IMR-90 (cell line): ENCODE measurements at places on chromosomes 3 and 15.

DNA sequence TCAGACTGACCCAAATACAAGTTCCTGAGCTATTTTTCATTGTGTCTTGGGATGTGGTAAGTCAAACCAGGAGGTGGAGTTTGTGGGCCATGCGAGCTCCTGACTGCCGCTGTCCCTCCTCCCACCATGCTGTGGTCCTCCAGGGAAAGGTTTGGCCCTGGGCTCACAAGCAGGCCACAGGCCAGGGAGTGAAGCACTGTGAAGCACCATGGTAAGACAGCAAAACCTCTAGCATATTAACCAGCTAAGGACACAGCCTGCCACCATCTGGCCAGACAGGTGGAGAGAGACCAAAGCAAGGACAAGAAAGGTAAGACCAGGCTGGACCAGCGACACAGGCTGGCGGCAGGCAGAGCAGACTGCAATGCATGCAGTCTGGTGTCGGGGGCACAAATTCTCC, 15.3 kb downstream of the RAB43 start:
- DNase-seq, result no peak

DNA sequence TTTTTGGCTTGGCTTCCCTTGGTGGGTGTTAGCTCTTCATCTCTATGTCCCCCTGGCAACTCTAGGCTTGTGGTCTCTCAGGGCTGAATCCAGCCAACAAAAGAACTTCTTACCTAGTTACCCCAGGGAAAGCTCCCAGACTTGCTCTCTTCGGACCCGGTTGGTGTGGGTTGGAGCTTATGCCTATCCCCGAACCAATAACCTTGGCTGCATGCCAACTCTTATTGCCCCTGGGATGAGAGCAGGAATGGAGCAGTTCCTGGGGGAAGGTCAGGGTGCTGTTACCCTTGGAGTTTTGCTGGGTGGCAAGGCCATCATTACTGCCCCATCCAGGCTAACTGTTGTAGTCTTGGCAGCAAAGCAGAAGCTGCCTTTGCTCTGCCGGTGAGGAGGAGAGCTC, 147.8 kb downstream of the CACNA1D start:
- no peak for DNase-seq

- no peak for DNase-seq
Observed at GRCh38 chr15:27670486-27671209, 428.5 kb downstream of the OCA2 start.

DNA sequence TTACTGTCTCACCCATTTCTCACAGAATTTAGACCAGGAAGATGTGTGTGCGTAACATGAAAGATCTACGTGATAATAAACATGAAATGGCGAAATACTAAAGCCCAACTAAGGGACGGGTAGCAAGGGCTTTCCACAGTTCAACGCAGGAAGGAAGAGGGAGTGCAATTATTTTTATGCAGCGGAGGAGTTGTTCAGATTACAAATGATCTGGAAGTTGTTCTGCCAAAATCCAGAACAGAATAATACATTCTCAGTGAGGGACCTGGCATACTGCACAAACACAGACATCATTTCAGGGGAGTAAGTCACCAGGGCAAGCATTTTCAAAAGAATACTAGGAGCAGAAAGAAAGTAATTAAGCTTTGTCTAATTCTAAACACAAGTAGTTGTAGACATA, 133.6 kb upstream of the RAP2B start:
- DNase-seq, result peak; percentile 48

DNA sequence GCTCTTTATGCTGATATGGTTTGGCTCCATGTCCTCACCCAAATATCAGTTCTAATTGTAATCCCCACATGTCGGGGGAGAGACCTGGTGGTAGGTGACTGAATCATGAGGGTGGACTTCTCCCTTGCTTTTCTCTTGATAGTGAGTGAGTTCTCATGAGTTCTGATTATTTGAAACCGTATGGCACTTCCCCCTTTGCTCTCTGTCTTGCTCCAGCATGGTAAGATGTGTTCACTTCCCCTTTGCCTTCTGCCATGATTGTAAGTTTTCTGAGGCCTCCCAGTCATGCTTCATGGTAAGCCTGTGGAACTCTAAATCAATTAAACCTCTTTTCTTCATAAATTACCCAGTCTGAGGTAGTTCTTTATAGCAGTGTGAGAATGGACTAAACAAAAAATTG, 107.6 kb downstream of the IMPG2 start:
- no peak for DNase-seq

DNA sequence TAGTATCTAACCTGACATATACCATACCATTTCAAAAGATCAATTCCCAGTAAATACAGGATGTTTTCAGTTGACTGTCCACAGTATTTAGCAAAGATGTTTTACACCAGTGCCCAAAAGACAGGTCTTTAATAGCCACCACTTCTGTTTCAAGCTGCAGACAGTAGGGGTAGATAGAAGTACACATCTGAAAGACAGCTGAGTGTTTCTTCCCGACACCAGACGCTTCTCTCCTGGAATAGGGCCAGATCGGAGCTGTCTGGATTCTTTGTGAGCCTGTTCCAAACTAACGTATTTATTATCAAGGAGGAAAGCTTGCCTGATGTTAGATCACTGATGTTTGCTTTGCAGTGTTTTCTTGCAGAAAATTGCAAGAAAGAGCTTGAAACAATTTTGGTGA, 136.1 kb upstream of the RBMS3 start:
- DNase-seq, result peak; percentile 65

- DNase-seq, result peak; percentile 69
Observed at GRCh38 chr3:150227839-150228238, 180.3 kb upstream of the TSC22D2 start.

DNA sequence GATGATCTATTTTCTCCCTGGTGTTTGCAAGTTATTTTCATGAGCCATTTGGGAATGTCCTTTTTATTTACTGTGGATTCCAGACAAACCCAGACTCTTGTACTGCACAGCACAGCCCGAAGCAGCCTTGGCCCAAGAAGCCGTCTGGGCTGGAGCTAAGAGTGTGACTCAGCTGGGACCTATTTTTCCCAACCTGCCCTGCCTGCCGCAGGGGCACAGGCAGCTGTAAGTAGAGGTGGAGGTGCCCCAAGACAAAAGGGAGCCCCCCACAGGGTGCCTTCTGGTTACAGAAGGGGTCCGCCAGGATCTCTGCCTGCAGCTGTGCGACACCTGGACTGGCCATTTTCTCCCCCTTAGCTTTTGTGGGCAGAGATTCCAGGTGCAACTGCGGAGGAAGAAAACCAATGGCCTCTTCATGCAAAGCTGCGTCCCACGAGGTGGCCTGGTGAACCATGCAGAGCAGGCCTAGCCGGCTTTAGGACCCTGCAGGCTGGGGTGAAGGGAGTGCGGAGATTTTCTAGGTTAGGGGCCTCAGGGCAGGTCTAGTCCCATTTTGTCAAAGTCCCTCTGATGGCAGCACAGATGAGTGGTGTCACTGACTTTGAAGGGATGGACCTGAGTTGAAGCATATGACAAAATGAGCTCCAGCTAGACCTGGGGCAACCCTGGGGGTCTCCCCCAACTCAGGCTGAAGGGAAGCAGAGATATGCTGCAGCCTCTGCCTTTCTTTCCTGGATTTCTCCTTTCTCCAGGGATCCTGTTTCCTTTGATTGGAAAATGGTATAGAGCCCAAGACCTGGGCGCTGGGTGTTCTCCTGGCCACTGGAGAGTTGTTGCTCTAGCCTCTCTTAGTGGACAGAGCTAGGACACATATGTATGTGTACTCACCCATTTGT, 131.2 kb downstream of the KLF13 start:
- DNase-seq, result peak; percentile 44

GRCh38 chr3:6860149-6860953, 564 bp upstream of the GRM7 start:
- no peak for DNase-seq

GRCh38 chr3:119631516-119631915, 28.9 kb downstream of the POPDC2 start:
- peak; percentile 17 for DNase-seq

GRCh38 chr15:51193526-51193925, 98.8 kb upstream of the TNFAIP8L3 start:
- no peak for DNase-seq

DNA sequence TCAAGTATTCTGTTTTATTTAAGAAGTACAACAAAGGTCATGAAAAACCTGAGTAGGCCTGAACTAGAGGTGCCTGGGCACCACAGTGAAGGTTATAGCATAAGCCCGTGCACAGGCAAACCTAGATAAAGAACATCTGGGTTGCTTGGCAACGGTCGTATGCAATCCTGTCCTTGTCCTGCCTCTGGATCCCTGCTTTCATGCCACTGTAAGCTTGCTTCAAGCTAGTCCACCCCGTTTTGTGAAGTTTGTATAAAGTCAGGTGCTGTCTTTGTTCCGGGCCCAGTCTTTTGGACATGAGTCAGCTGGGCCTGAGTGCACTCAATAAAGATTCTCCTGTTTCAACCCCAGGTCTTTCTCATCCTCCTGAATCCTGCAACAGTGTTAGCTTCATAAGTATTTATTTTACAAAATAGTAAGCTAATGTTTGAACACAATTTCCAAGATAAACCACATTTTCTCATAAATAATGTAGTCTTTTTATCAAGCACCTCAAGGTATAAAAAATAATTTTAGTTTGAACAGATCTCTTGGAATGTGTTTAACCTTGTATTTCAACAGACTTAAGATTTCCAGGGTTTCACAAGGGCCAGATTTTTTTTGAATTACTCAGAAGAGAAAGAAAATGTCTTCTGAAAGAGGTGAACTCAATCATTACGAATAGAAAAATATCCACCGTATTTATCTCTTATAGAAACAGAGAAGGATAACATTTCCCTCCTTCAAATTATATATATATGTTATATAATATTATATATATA, 14.3 kb upstream of the SLC9C1 start:
- peak; percentile 81 for DNase-seq

DNA sequence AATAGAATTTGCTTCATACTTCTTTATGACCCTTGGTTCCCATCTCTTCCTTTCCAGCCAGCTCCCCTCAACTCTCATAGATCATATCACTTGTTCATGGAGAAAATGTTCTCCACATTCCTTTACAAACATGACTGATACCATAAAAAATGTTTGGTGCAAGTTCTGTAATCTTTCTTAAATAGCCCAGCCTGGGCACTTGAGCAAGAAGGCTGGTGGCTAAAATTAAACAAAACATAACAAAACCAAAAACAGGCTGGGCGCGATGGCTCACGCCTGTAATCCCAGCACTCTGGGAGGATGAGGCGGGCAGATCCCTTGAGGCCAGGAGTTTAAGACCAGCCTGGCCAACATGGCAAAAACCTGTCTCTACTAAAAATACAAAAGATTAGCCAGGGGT, 8.9 kb upstream of the POLR2M start:
- DNase-seq, result peak; percentile 19

- DNase-seq, result no peak
Observed at GRCh38 chr3:167750272-167750971, 14.9 kb downstream of the SERPINI1 start.

DNA sequence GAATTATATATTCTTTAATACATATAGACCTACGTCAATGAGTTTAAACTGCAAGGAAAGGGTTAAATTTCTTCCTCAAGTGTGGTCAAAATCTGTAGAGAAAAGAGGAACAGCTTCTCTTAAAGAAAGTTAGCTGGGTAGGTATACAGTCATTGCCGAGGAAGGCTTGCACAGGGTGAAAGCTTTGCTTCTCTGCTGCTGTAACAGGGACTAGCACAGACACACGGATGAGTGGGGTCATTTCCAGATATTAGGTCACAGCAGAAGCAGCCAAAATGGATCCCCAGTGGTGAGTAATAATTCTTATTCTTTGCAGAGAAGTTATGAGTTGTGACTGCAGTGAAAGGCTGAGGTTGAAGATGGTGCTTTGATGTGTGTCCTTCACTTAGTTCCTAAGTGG, at the start of gene CD86:
TSS of gene CD86 (plus strand) at position 148 of the 400 bp plus-strand sequence. CDS start at position 276, 128 bp downstream.
- DNase-seq, result no peak

DNA sequence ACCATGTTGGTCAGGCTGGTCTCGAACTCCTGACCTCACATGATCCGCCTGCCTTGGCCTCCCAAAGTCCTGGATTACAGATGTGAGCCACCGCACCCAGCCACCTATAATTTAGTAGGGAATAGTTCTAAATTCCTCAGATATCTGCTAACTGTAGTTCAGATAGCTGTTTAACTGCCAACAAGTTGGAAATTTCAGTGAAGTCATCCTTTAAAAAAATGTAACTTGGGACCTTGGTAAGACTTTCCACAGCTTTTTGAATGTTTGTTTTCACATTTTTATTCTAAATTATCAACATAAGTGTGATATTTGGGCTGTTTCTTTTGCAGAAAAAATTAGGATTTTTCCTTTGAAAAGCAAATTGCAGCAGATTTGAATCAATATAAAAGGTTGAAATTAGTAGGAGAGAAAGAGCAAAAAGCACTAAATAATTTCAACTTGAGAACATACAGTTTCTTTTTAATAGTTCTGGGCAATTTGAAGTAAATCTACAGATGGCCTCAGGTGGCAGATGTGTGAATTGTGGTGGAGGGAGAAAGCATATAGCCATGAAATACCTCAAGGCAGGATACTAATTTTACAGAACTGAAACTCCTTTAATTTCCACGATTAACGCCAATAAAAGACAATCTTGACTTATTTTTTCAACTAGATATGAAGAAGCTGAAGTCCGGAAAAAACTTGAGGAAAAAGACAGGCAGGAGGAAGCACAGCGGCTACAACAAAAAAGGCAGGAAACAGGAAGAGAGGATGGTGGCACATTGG, 34.3 kb downstream of the USP8 start:
- DNase-seq, result no peak

DNA sequence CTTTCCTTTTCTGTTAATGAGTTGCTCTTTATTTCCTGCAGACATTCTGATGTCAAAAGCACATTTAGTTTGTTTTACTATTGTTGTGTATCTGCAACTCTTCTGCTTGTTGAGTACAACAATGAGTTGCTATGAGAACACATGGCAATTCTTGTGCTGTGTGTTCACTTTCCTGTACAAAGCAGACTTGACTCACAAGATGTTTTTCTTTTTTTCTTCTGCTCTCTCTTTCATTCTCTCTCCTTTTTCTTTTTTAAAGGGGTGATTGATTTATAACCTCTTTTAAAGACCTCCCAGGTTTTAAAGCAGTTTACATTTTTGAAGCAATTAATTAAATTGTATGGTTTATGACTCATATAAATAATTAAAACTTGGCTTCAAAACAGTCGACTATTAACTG, 31.6 kb upstream of the ABHD10 start:
- peak; percentile 75 for DNase-seq

- DNase-seq, result no peak
Observed at GRCh38 chr15:66126456-66126855, 127.1 kb downstream of the MEGF11 start.

DNA sequence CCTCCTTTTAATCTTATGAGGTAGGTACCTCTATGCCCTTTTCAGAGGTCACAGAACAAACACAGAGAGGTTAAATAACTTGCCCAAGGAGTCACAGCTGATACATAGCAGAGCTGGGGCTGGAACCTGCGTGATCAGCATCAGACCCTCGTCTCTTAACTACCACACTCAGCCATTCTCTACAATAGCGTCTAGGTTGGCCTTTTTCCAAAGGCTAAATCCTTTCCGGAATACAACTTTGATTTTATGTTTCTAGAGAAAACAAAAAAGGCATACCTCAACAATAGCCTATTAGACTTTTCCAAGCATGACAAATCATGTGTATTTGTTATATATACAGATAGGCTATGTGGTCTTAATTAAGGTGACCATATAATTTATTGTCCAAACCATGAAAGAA, 187.2 kb downstream of the RORA start:
- no peak for DNase-seq
